ENCODE measurements at places on chromosomes 7 and 10.

GRCh38 chr10:100744987-100745881 is at the start of gene PAX2:
PAX2 (plus strand) TSS chr10:100745582; CDS start chr10:100746261, 679 bp downstream.
- DNase-seq: peak; percentile 90

DNA sequence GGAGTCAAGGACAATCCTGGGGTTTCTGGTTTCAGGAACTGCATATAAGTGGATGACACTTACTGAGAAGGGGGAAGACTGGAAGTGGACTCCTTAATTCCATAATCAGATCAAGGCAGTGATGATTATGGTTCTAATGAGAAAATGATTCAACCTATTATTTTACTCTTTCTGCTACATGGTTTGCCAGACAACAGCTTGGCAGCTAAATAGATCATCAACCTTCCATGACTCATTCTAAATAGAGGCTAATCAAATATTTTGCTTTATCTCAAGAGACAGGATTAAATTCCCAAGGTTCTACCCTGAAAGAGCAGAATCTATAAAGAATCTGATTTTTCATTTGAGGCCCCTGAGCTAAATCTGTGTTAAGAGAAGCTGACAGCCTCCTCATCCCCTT is 46.3 kb downstream of the CNNM1 start:
- DNase-seq: no peak

- DNase-seq: no peak
Measured at GRCh38 chr10:21399392-21400035, 126.0 kb downstream of the SKIDA1 start.

DNA sequence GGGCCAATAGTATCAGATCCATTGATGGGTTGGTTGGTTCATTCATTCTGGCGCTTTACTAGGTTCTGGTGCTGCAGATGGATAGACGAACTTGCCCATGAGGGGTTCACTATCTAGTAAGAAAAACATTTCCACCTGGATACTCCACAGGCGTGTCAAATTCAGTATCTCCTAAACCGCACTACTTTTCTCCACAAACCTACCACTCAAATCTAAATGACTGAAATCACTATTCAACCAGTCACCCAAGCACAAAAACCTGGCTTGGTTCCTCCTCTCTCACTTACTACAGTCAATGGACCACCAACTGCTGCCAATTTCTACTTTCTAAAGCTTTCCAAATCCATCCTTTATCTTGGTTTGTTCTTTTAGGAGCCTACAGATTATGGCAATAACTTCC is 572 bp downstream of the AGK start:
- no peak for DNase-seq

DNA sequence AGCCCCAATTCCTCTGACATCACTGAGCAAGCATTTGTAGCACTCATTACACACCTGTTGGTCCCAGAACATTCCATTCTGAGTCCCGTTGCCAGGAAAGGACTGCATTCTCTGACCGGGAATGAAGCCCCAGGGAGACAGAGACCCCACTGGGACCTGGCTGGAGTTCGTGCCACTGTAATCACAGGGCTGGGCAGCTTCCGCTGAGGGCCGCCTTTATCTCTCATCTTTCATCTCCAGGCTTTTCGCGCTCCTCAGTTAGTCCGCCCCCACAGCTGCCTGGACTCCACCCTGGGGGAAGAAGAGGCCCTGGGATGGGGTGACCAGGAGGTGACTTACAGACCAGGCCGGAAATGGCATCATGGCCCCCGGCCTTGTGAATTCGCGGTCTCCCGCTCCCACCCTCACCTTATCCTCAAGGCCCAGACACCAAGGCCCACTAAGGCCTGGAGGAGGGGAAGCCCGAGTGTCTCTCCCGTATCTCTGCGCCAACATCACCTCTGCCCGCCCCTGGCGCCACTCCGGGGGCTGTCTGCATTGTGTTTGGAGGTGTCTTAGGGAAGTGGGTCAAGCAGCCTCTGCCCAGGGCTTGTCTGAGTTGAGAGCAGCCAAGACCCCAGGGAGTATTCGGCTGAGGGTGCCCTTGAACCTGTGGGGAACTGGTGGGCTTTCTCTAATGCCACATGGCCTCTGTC is 75.4 kb downstream of the PROSER2 start:
- no peak for DNase-seq

- DNase-seq: peak; percentile 30
Measured at GRCh38 chr10:80131499-80131901, 1.0 kb upstream of the PLAC9 start.

- no peak for DNase-seq
Measured at GRCh38 chr7:74185016-74185415, 10.9 kb downstream of the EIF4H start.

DNA sequence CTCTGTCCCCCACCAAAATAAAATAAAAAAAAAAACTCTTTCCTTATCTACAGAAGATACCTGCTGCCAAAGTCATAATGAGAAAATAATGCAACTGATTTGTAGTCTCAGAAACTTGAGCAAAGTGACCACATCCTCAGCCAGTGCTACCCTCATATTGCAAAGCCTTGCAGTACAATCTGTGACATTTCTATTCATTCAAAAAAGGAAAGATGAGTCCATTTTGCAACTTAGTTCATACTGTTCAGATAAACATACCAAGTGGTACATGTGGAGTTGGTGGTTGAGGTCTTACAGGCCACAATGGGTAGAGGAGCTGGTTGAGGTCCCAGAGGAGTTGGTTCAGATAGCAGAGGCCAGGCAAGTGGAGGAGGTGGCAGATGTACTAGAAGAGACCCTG is 6.5 kb upstream of the EIF5AL1 start:
- DNase-seq: no peak

GRCh38 chr7:143040209-143040715 is 11.9 kb upstream of the OR6V1 start:
- no peak for DNase-seq

DNA sequence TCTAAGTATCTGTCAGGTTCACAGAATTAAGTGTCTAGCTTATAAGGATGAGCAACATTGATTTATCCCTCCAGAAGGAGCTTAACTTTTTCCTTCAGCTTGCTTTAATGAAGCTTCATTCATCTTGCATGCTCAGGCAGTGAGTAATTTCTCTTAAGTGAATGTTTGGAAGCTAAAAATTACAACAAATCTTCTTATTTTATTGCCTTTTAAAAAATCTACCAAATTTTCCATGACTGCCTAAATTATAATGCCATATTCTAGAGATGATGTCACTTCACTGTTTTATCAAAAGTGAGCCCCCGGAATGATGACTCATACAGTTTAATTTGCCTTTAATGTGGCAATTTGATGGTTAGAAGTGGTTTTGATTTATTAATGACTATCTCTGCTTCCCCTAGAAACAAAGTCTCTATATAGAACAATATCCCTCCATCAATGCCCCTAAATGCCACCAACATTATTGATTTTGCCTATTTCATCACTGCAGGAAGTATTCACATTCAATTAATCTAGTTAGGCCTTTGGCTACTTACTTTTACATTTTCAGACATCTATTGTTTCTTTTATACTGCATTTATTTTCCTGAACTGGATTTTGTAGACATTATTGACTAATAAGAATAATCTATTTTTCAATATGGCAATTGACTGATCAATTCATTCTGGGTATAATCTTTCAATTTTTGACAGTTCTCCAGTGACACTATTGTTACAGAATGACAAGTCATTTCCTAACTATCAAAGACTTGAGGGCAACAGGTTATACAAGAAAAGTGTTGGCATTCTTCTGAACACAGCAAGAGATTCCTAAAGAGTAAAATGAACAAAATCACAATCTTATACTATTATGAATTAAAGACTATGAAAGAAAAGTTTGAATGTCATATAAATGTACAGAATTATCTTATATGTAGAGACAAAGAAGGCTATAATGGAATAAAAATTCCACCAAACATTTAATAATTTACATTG is 139.3 kb upstream of the ODAD2 start:
- DNase-seq: no peak

DNA sequence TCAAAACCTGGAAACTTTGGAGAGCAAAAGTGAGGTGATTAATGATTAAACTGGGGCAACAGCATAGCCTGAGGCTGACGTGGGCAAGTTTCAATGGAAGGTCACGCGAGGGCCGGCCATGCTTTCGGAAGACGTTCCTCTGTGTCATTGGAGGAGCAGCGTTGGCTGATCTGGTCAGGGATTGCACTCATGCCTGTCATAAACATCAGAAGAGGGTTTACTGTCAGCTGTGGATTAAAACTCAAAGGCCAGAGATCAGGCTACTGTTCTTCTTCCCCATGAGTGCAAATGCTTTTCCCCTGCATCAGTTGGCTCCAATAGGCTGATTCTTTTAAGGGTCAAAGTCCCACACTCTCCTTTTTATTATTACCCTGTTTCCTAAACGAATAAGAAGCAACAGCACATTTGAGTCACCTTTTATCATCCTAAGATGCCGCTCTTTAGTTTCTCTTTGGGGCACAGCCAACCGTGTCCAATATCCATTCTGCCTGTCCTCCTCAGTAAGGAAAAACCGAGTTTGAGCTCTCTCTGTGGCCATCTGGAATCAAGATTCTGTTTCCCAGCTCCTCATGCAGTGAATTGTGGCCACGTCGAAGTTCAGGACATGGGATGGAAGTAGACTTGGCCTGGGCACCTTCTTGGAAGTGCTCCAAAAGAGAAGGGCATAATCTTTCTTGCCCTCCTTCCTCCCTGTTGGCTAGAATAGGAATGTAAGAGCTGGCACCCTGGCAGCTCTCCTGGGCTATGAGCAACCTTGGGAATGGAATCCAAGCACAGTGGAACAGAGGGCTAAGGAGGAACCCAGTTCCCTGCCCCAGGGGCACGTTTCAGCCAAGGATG is 62.5 kb upstream of the INSIG1 start:
- DNase-seq: peak; percentile 91

DNA sequence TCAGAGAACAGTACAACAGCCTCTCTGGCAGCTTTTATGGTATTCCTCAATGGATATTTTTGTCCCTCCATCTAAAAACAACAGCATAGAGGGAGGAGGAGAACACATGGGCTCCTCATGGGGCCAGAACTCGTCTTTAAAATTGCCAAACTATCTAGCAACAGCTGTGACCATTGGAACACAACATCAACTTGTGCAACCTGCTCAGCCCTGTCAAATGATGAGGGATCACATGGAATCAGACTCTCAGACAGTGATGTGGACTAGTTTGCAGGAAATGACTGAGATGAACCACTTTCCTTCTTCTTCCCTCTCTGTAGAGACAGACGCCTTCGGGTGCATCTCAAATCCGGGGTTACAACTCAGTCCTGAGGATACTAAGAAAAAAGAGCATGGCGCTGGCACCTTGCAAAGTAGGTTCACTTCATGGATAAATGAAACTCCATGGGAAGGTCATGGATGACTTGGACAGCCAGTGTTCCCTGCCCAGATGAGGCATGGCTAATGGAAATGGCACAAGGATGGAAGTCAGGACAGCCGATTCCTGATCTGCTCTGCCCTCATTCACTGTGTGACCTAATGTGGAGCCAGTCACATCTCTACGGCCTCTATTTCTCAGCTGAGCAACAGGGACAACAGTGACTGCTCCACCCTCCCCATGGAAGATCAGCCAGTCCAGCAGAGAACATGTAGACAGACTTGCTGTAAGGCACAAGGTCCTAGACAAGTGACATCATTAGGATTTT is 24.6 kb upstream of the DGKI start:
- no peak for DNase-seq

- no peak for DNase-seq
Measured at GRCh38 chr7:36070230-36070629, 82.8 kb upstream of the EEPD1 start.

DNA sequence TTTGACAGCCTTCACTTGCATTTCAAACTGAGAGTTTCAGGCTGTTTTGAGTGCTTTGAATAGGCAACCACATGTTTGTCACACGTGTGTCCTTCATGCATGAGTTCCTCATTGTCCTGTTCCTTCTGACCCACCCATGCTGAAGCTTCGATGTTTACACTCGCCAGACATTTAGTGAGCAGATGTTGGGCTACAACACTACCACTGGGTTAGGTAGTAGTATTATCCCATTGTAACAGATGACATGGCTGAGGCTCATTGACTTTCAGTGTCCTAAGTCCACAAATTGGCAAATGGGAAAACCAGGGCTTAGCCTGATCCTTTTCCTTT is 456.1 kb downstream of the PHTF2 start:
- no peak for DNase-seq

GRCh38 chr7:29329686-29330085 is 135.1 kb downstream of the CHN2 start:
- DNase-seq: no peak

- no peak for DNase-seq
Measured at GRCh38 chr10:91574236-91574635, 58.6 kb downstream of the PPP1R3C start.

- DNase-seq: no peak
Measured at GRCh38 chr7:27663989-27664331, 1.3 kb upstream of the HIBADH start.

DNA sequence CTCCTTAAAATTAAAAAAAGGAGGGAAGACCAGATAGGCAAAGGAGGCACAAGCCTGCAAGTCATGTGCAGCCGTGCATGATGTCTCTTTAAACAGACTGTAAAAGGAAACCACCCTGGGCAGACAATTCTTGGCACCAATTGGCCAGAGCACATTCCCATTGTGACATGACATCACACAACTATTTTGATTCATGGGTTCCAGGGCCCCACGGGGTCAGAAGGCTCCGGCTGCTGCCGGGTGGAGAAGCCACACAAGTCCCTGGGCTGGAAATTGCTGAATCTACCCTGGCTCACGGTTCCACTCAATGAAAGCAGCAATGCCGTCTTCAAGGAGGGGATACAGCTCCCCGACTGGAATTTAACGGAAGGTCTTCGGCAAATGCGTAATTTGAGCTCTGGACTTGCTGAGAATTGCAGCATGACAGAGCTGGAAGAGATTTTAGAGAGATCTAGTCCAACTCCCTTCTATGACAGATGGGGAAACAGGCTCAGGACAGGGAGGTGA is 140.5 kb downstream of the PRKAG2 start:
- DNase-seq: peak; percentile 100

- DNase-seq: no peak
Measured at GRCh38 chr10:7337431-7338171, 73.2 kb downstream of the SFMBT2 start.

DNA sequence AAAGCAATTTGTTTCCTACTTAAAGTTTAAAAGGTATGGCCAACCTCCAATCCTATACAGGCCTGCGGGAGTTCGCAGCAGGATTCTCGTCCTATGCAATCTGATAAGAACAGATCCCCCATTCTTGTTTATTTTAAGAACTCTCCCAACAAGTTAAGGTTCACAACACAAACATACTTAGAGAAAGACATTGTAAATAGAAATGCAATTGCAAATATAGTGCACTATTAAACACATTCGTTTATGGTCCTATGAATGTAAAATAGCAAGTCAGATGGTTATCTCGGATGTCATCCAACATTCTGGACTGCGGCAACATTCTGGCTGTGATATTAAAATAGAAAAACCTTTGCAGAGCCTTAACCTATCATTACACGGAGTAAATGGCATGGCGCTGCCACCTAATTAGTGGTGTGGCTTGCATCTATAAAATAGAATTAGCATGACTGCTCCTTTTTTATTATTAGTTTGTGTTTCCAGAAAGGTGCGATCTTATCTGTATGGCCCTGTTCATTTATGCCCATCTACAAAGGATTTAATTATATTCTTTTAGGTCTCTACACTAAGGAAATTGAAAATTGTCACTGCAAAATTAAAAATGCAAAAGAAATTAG is 37.0 kb downstream of the BEND7 start:
- no peak for DNase-seq

All from ACHN (cell line).